B cell (primary cell): ENCODE measurements at places on chromosomes 2 and 18. TPM values are rescaled to one million over a fixed set of nuclear protein-coding genes. Genes with fewer than 3 reads are reported as not detected.

Gene ANKRD62
- total RNA-seq: not detected in 2 replicates

Gene IL37
- total RNA-seq: 0.79 TPM in 1 of 2 replicates, not detected in the other

Gene KCNJ3
- total RNA-seq: 0.58 TPM in 1 of 2 replicates, not detected in the other

Gene RTN4
- 63.3 and 65.9 TPM in 2 replicates for total RNA-seq

Gene CFC1
- not detected in 2 replicates for total RNA-seq

Gene HOXD13
- not detected in 2 replicates for total RNA-seq

Gene SCYGR4
- not detected in 2 replicates for total RNA-seq

Gene MGAT4A
- 28.9 and 32.7 TPM in 2 replicates for total RNA-seq

Gene CDH19
- not detected in 2 replicates for total RNA-seq

DNA sequence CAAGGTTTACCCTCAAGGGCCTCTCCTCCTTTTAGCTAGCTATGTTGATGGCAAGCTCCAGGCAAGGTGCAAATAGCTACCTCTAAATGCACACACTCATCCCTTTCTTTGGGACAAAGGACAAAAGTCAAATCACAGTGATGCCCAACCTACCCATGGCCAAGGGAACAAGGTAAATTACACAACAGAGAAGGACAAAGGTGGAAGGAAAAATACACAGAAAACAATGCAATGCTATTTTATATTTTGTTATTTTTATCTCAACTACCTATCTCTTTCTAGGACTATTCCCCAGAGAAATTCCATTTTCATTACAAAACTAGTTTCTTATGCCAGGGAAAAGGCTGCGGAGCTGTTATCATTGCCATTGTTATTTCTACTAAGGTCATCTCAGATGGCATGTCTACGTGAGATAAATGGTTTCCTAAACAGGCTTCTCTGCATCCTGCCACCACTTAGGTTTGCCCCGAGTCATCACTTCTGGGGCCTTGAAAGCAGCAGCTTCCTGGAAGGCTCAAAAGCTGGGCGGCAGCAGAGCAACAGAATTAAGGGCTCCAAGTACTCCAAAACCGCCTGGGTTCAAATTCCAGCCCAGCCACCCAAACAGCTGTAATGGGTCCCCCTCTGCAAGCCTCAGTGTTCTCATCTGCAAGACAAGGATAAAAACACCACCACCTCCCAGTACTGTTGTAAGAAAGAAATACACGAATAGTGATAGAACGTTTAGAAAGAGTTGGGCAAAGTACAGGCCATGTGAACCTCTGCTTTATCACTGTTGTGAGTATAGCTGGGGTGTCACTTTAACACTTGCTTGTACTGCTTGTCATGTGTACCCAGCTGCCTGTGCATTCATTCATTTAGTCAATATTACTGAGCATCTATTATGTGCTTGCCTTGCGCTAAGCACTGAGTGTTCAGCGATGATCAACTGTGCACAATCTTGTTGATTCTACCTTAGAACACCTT, 20.9 kb downstream of the BCL2 start:
- H3K36me3 ChIP-seq: no peaks in the 10 kb centered on the region
- H3K4me3 ChIP-seq: no peak overlapping the region
- DNase-seq: no peak
- H3K27me3 ChIP-seq: no peaks in the 10 kb centered on the region

DNA sequence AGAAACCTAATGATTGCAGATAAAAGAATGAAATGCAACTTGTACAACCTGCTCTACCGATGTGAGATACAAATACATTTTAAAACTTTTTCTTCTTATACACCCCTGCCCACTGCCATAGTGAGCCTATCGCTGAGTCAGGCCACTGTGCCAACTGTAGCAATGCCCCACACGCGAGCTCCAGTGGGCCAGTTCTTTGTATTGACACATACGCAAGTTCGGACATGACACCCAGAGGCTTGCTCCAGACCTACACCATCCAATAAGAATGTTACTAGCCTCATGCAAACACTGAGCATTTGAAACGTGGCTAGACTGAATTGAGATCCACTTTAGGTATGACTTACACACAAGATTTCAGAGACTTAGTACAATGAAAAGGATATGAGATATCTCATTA, 340.1 kb downstream of the ARHGAP15 start:
- H3K27ac ChIP-seq: no peak overlapping the region
- no peak overlapping the region for H3K4me3 ChIP-seq
- no peak for DNase-seq
- H3K4me1 ChIP-seq: no peaks in the 10 kb centered on the region
- no peaks in the 10 kb centered on the region for H3K27me3 ChIP-seq

DNA sequence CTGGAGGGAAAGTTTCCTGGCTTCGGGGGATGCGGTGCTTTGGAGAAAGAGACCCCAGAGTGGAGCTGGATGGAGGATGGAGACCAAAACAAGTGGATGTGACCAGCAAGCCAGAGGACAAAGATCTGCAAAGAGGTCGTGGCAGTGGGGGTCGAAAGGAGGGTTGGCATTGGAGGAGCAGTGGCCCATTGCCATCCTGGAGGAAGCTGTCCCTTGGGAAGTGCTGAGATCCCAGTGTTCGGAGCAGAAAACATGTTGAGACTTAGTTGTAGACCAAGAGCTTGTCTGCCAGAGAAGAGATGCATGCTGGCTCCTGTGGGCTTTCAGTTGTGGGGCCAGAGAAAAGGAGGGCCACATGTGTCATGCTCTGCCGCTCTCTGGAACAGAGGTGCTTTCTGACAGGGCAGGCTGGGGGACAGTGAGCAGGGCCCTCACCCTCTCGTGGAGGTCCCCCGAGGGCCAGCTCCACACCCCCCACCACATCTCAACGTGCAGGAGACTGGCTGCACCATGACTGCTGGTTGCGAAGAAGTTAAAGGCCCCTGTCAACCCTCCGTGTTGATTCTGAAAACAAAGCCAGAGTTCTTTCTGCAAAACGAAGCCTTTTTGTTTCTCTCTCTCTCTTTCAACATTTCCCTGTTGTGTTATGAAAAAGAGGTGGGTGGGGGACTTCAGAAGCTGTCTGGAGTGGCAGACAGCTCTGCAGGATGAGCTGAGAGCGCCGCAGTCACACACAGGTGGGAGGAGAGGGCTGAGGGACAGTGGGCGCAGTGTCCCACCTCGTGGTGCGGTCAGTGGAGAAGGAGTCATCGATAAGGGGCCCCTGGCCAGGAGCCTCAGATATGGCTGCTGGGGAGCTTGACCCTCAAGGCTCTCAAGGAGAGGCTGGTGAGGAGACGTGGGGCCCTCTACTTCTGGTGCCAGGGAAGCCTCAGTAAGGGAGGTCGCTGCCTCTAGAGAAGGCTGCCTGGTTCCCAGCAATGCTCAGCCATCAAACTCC, 77.6 kb upstream of the BCL2L11 start:
- H3K4me3 ChIP-seq: no peak overlapping the region
- H3K36me3 ChIP-seq: no peaks in the 10 kb centered on the region
- H3K27ac ChIP-seq: no peak overlapping the region
- H3K27me3 ChIP-seq: no peaks in the 10 kb centered on the region
- H3K4me1 ChIP-seq: peaks cover 13% of the 10 kb centered on the region

DNA sequence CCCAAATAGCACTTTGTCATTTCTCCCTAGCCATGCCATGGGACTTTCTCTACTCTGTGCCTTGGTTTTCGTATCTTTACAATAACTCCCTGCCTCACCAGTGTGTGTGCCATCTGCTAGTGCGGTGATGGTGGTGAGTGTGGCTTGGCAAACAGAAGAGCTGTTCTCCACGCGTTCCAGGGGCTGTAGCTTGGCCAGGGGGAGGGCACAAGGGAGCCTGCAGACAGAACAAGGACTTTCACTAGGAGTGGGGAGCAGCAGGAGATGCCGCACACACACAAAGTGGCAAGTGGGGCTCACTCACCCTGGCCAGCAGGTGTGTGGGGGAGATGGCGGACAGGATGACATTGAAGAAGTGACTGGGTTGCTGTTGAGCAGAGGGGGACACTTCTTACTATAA, 196.9 kb downstream of the HAUS1 start:
- H3K4me3 ChIP-seq: no peak overlapping the region
- H3K4me1 ChIP-seq: no peaks in the 10 kb centered on the region
- no peak for DNase-seq
- no peak overlapping the region for H3K27ac ChIP-seq
- peaks cover 6% of the 10 kb centered on the region for H3K27me3 ChIP-seq

DNA sequence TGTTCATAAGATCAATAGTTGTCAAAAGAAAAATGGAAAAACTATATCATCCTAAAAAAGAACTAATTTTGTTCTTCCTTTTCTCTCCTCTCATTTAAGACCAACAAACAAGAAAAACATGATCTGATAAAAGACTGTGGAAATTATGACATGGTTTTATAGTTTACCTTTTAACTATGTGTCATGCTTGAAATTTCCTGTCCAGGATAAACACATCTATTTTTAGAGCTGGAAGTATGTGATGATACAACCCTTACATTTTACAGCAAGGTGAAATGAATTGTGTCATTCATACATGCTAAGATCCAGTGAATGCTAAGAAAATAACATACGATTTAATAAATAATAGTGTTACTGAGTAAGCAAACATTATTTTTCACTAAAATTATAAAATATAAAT, 89.9 kb downstream of the GULP1 start:
- H3K27me3 ChIP-seq: no peaks in the 10 kb centered on the region
- no peaks in the 10 kb centered on the region for H3K4me1 ChIP-seq
- DNase-seq: no peak
- no peak overlapping the region for H3K27ac ChIP-seq

GRCh38 chr2:237894396-237894979, 35.1 kb downstream of the RAMP1 start:
- DNase-seq: no peak
- no peak overlapping the region for H3K27ac ChIP-seq
- H3K4me1 ChIP-seq: peaks cover 16% of the 10 kb centered on the region
- H3K4me3 ChIP-seq: no peak overlapping the region

- peaks cover 30% of the 10 kb centered on the region for H3K36me3 ChIP-seq
- H3K4me1 ChIP-seq: no peaks in the 10 kb centered on the region
- H3K27ac ChIP-seq: no peak overlapping the region
- DNase-seq: no peak
Observed at GRCh38 chr2:53861824-53862223, 2.1 kb upstream of the GPR75 start.

DNA sequence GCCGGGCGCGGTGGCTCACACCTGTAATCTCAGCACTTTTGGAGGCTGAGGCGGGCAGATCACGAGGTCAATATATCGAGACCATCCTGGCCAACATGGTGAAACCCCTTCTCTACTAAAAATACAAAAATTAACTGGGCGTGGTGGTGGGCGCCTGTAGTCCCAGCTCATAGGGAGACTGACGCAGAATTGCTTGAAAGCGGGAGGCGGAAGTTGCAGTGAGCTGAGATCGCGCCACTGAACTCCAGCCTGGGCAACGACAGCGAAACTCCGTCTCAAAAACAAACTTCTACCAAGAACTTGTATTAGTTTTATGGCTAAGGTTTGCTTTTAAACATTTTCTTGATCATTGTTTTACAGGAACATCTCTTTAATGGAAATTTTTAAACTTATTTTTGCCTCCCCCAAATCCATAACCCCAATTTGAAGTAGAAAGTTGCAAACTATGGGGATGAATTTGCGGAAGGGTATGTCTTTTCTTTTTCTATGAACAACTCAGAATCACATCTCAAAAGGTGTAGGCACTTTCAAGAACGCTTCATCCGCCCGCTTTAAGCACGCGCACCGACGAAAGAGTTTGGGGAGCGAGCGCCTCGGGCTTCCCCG, 46.8 kb upstream of the PTMA start:
- H3K4me1 ChIP-seq: peaks cover 38% of the 10 kb centered on the region
- no peaks in the 10 kb centered on the region for H3K36me3 ChIP-seq
- peak overlapping the region; percentile 47 for H3K4me3 ChIP-seq
- peak overlapping the region; percentile 83 for H3K27ac ChIP-seq

GRCh38 chr18:80006724-80007123, 18.4 kb upstream of the TXNL4A start:
- no peak overlapping the region for H3K4me3 ChIP-seq
- H3K36me3 ChIP-seq: no peaks in the 10 kb centered on the region
- no peak for DNase-seq
- H3K4me1 ChIP-seq: no peaks in the 10 kb centered on the region
- H3K27ac ChIP-seq: no peak overlapping the region

- peaks cover 20% of the 10 kb centered on the region for H3K4me1 ChIP-seq
- peak; percentile 28 for DNase-seq
- H3K27ac ChIP-seq: no peak overlapping the region
- H3K4me3 ChIP-seq: peak overlapping the region; percentile 44
- H3K36me3 ChIP-seq: no peaks in the 10 kb centered on the region
Observed at GRCh38 chr2:288758-289361, 969 bp upstream of the ALKAL2 start.

DNA sequence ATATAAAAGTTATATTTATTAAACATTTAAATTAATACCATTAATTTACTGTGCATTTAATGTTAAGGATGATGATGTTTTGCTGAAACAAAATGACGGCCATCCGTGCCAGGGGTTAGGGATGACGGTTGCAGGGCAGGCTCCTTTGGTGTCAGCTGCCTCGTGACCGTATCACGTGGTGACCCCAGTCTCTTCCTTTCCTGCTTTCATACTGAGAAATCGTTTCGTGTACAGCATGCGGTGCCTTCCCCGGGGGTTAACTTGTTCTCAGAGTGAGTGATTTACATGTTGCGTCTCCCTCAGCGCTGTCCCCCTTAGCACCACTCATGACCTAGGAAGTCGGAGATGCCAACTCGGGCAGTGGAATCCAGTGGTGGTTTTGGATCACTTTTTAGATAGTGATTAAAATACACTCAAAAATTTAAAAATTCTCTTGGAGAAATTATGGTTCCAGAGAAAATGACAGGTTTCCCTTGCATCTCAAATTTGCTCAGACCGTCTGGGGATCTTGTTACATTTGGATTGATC, 290.8 kb downstream of the GBX2 start:
- H3K27me3 ChIP-seq: no peaks in the 10 kb centered on the region
- H3K27ac ChIP-seq: no peak overlapping the region
- no peaks in the 10 kb centered on the region for H3K36me3 ChIP-seq
- H3K4me1 ChIP-seq: no peaks in the 10 kb centered on the region
- no peak for DNase-seq
- H3K4me3 ChIP-seq: no peak overlapping the region

- no peaks in the 10 kb centered on the region for H3K27me3 ChIP-seq
- no peak overlapping the region for H3K4me3 ChIP-seq
- H3K27ac ChIP-seq: no peak overlapping the region
- no peaks in the 10 kb centered on the region for H3K36me3 ChIP-seq
- H3K4me1 ChIP-seq: no peaks in the 10 kb centered on the region
- DNase-seq: no peak
Observed at GRCh38 chr2:97754690-97755346, 41.4 kb downstream of the ZAP70 start.

DNA sequence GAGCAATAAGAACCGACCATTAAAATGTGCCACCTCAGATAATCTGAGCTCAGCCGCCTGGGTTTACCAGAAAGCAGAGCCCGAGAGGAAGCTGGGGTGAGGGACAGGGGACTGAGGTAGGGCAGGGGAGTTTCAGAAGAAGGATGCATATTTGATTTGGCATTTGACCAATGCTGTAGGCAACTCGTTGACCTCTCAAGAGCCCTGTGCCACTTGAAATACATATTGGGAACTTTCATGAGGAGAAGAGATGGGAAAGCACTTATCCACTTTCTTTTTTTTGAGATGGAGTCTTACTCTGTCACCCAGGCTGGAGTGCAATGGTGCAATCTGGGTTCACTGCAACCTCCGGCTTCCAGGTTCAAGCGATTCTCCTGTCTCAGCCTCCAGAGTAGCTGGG, 148.4 kb upstream of the SPRED2 start:
- H3K36me3 ChIP-seq: no peaks in the 10 kb centered on the region
- no peak overlapping the region for H3K4me3 ChIP-seq
- no peaks in the 10 kb centered on the region for H3K27me3 ChIP-seq
- DNase-seq: no peak
